Activated T-helper 1 cell treated with Interleukin-2 at 50 U/mL for 16 hours (primary cell): ENCODE measurements at places on chromosomes 12 and 14.

DNA sequence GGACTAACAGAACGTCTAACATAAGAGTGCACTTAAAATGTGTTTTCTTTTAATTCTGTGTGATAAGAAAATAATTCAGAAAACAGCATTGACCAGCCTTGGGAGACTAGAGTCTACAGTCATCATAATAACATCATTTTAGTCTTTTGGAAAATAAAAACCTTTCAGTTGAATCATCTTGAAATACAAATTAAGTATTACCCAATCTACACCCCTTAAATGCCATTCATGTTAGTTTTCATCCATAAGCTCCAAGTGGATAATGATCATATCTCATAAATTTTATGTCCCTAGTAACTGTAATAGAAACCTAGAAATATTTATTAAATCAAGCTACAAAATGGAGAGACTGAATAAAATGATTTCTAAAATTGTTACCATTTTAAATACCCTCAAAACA lies 32.4 kb downstream of the EPS8 start:
- no peak for DNase-seq

DNA sequence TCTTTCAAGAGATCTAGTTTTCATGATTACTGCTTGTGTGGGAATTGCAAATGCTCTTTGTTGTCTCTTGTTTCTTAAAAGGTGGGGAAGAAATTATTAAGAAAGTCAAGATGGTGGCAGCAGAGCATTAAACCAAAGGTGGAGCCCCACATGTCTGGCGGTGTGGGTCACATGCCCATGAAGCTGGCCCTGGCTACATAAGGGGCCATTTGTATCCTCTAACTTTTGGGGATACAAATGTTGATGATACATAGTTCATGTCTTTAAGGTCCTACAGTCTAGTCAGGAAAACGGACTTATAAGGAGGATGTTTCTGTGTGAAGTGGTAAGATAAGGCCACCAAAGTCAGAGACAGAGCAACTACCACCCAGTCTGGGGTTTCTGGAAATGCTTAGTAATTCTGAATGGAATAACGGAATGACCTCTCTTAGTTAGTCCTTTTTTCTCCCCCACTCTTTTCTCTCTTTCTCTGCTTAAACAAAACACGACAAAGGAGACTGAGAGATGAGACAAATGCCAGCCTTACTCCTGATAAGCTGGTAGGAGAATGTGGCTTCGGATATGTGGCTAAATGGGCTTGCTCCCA lies 39.9 kb upstream of the PTHLH start:
- DNase-seq, result no peak

GRCh38 chr12:124685689-124686369 lies 118.4 kb upstream of the NCOR2 start:
- no peak for DNase-seq

DNA sequence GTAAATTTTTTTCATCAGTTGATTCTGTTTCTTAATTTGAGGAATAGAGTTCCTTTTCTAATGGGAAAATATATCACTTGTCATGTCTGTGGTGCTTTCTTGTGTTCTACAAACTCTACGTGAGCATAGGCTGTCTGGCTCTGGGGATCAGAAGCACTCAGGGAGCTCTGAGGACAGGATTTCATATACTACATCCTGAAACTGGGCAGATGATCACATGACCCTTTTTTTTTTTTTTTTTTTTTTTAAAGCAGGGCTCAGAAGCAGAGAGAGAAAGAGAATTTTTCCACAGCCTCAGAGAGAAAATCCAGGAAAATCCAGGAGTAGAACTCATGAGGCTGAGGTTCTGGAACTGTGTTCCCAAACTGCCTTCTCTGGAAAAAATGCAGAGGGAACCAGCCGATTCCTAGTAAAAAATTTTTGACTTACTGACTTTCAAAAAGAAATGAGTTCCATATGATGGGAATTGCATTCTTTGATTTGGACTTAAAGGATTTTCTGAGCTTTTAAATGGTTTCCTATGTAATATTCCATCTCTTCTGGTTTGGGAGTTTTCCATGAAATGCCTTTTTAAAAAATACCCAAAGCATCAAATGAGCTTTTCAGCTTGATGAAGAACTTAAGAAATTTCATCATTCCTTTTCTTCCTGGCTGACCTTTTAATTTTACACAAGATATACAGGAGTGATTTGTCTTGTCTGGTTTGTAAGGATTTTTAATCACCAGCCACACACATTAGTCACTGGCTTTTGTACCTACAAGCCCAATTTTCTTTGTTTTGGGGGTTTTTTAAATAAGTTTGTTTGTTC lies 183.1 kb upstream of the HIF1A start:
- DNase-seq, result no peak

- DNase-seq, result no peak
These were observed 70.3 kb upstream of the SCN8A start for GRCh38 chr12:51520576-51521325.

DNA sequence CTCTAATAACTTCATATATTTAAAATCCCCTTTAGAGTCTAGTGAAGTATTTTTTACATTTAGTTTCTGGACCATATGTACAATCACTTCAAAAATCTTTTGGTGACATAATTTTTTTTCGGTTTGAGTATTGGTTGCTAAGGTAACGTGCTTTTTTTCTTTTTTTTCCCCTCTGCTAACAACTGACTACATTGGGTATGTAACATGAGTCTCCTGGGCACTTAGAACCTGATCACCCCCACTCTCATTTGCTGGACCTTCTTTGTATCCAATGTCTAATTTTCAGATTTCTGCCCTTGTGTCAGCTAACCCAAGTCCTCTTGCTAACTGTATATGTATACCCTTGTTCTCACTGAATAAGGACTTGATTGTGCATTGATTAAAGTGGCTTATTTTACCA lies 592.9 kb upstream of the FLRT2 start:
- DNase-seq, result no peak

DNA sequence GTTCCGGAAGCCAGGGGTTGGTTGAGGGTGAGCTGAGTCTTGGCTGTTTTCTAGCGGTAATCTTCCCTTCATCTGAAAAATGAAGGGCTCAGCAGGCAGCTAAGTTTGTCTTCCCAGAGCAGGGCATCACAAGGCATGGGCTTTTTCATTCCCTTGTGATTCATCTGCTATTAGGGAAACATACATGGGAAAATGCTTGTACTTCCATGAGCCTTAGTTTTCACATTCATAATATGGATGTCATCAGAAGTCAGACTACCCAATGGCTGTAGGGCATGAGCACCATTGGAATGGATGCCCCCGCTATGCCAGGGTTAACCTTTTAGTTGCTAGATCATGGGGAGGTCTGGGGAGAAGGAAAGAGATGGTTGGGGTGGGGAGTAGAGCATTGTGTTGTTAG lies 18.7 kb downstream of the HELB start:
- DNase-seq, result no peak

- no peak for DNase-seq
These were observed 624 bp upstream of the PLEKHD1 start for GRCh38 chr14:69483765-69484443.

DNA sequence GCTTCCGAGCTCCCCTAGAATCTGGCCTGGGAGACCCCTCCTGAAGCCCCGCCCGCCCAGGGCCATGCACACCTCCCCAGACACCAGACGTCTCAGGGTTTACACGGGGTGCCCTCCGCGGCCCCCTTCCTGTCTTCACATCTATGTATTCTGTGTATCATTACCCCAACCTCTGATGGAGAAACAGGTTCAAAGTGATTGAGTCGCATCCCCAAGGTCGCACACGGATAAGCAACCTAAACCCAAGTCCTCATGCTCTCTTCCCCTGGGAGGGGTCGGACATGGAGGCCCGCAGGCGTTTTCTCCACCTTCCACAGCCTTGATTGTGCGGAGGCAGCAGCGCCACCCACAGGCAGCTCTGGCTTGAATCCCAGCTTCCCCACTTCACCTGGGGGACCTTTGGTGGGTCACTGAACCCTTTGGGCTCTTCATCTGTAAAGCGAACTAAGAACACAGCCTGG lies 237.3 kb downstream of the BCL11B start:
- DNase-seq, result no peak

DNA sequence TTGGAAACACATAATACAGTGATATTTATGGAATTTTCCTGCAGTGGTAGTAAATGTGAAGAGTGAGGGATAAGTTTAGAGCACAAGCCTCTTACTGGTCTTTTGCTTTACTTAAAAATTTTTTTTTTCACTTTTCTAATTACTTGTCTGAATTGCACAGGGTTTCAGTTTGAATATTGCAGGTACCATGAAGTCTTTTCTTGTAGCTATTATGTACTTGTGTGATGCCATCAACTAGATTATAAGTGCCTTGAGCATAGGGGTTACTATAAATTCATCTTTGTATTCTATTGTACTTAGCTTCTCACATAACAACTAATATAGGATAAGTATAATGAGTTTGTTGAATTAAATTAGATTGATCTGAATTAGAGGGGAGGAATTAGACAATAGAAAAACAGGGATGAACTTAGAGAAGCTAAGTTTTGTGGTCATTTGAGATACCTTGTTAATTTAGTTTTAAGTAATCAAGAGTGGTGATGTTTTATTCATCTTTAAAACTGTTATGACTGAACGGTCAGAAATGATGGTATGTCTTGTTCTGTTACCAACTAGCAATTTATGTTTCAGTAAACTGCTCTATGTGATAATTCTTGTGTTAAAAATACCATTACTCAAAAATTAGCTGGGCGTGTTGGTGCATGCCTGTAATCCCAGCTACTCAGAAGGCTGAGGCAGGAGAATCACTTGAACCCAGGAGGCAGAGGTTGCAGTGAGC lies 42.1 kb downstream of the CCDC91 start:
- no peak for DNase-seq

GRCh38 chr12:67525617-67525884 lies 123.0 kb upstream of the DYRK2 start:
- DNase-seq, result no peak

- DNase-seq, result peak; percentile 68
These were observed 1.2 kb downstream of the MGP start for GRCh38 chr12:14884458-14884878.

- no peak for DNase-seq
These were observed 238.5 kb downstream of the RBM19 start for GRCh38 chr12:113727651-113728061.
